Hepatic stellate cell (primary cell): ENCODE measurements at places on chromosomes 16 and 17.

DNA sequence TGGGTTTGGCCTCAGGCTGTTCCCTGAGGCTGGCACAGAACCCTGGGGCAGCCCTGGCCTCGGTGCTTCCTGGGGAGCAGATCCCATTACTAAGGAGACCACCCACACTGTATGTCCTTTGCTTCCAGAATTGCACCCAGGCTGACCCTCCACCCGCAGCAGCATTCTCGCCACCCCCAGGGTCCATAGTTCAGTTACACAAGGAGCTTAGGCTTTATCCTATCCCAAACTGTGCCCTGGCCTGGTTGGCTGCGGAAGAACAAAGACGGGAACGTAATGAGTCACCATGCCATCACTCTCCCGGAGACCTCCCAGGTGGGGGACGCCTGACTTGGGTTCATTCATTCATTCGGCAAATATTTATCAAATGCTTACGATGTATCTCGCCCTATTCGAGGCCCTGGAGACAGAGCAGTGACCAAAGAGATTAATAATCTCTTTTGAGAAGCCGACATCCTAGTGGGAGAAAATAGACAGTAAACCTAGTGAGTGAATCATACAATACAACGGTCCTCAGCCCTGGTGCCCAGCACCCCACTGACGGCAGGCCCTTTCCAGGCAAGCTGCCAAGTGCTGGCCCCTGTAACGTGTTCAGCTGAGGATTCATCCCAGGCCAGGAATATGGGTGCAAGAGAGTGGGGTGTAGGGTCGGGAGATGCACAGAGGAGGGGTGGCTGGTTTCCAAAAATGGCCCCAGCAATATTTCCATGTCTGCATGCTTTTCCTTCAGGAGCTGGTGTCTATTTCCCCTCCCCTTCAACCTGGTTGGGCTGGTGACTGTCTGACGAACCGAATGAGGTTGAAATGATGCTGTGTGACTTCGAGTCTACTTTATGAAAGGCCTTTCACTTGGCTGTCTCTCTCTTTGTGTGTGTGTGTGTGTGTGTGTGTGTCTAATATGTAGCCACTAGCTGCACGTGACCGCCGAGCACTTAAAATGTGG lies 134.2 kb downstream of the MGAT5B start:
- DNase-seq, result no peak

GRCh38 chr17:35051579-35052240 lies 11.8 kb downstream of the RFFL start:
- DNase-seq, result no peak

DNA sequence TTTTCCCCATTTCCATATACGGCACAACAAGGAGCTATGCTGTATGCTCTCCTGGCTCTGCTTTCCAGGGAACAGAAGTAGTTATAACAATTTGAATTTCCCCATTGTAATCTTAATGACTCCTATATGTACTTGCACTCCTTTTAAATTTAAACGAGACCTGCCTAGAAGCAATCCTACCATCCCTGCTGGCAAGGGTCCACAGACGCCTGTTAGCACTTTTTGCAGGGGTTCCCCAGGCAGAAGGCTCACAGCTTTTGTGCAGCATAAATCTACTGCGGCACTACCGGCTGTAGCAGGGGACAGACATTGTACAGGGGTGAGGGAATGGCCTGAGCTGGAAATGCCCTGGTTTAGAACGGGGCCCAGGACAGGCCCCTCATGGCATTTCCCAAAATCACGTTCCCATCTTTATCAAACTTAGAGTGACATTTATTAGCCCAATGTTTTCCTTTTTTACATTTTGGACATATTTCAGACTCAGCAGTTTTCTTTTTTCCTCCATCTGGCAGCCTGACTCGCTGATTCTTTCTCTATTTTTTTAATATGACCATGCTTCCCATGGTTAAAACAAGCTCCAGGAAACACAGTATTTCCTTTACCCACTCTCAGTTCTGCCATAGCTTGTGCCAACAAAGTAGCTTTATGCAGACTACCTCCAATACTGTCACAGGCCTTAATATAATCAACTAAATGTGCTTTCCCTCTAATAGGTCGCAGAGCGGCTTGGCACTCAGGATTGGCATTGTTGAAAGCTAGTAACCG lies 35.4 kb upstream of the USP22 start:
- no peak for DNase-seq

DNA sequence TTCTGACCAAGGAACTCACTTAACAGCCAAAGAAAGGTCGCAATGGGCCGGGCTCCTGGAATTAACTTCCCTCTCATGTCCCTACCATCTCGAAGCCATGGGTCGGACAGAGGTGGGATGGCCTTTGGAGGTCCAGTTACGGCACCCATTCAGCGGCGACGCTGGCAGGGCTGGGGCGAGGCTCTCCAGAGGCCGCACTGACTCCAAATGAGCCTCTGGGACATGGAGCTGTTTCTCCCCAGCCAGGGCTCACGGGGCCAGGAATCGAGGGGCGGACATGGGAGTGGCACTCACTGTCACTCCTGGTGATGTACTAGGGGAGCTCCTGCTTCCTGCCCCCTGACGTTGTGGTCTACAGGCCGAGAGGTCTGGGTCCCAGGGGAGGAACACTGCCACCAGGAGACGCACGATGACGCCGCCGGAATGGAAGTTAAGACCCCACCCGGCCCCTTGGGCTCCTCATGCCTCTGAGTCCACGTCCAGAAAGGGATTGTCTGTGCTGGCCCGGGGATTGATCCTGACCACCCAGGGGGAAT lies 60.7 kb upstream of the METRNL start:
- DNase-seq, result no peak

DNA sequence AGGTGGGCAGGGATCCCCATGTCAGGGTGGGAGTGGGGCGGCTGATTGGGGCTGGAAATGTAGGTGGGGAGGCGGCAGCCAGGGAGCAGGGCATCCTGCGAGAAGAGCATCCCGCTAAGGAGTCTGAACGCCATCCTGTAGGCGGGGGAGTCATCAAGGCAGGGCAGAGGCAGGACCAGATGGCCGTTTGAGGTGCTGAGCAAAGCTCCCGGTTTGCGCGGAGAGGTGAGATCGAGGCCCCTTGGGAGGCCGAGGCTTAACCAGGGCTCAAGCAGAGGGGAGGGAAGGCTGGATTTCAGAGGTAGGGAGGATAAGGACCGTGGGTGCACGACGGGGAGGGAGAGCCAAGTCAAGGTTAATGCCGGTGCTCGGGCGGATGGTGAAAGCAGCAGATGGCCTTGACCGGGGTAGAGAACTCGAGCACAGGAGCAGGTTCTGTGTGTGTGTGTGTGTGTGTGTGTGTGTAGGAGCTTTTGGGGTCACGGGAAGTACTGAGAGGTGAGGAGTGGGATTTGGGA lies 472 bp upstream of the NME2 start:
- no peak for DNase-seq

GRCh38 chr16:81831722-81832126 lies 52.6 kb downstream of the PLCG2 start:
- DNase-seq, result no peak

- no peak for DNase-seq
These were observed 18.5 kb downstream of the NPRL3 start for GRCh38 chr16:119835-120491.

DNA sequence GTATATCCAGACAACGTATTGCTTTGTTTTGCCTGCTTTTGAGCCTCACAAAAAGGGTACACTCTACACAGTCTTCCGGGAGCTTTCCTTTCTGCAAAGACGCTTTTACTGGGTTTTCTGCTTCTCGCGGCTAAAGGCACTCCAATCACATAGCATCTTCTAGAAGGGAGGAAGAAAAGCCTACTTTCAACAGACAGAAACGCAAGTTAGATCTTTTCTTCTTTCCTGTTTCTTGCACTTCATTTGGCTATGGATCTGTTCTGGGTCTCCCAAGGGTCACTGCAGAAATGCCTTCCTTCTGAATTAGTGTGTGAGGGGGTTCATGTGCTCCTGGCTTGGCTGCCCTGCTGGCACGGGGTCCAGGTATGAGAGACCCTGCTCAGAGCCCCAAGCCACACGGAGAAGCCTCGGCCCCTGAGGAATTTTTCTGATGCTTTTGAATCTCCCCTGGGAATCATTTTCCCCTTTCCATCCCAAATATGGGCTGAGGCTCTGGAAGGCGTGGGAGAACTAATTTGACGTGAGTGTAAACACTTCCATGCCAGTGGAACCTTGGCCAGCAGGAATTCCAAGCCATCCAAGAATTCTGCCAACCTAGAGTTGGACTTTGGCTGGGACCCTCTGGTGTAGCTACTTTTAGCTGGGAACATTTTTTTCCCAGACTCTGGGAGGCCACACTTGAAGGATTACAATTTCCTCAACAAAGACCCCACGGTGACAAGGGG lies 49.6 kb upstream of the NKD1 start:
- DNase-seq, result no peak

GRCh38 chr17:30534938-30535921 lies 58.0 kb downstream of the GOSR1 start:
- no peak for DNase-seq

DNA sequence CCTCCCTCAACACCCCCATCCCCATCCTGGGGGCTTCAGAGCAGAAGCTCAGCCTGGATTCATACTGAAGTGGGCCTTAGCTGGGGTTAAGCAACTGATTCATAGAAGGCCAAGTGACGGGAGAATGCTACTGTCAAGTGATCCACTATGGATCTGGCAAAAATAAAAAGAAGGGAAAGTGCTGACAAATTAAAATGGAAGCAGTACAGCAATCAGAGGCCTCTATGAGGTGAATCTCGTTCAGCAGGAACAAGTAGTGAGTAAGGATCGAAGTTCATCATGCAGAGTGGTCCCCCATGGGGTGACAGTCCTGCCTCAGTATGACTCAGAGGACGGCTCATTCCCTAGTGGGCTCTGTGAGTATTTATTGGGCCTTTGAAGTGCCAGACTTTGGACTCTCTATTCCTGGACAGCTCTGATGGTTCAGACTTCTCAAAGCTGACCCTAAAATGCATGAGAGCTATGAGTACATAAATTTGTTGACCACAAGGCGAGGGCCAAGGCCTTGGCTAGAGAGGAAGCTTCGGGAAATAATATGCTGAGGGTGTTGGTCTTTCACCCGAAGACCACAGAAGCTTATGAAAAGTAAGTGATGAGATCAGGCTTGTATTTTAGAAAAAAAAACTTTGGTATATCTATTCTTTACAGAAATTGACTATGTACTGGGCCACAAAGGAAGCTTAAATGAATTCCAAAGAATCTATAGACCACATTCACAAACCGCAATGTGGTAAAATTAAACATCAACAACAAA lies 5.3 kb upstream of the NSMCE1 start:
- peak; percentile 21 for DNase-seq

GRCh38 chr17:65730711-65731169 lies 169.3 kb upstream of the AXIN2 start:
- DNase-seq, result no peak

DNA sequence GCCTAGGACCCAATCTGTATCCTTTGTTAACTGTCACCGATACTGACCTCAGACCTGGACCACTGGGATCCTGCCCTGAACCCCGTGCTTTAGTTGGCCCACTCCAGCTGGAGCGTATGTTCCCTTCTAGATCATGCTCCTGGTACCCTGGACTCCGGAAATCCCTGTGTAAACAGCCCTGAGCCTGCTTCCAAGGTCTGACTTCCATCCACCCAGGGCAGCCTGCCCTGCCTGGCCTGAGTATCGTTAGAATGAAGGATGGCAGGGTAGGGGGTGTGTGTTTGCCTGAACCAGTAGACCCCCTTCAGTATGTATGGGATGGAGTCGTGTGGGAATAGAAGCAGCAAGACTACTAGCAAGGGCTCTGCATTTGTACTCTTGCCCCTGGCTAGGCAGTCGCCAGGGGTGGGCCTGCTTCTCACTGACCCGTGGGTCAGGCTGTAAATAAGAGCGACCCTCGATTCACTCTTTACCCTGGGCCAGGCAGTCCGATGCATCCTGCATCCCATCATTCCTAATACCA lies 691 bp upstream of the TMEM98 start:
- DNase-seq, result no peak

DNA sequence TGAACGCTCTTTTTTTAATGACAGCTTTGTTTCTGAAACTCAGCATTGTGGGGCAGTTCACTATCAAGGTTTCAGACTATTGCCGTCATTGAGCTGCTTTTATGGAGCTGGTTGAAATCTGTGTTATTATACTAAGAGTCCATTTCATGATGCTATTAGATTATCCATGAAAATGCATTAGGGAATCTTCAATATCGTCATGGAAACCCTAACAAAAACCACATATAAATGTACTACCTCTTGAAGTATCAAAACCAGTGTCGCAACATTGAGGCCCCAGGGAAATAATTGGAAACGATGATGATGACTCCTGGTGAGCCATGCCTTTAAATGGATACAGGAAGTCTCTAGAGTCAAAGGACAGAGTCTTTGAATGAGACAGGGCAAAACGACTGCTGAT lies 231.6 kb upstream of the CPHXL start:
- DNase-seq, result no peak

GRCh38 chr17:13638855-13639458 lies 37.2 kb upstream of the HS3ST3A1 start:
- DNase-seq, result no peak

DNA sequence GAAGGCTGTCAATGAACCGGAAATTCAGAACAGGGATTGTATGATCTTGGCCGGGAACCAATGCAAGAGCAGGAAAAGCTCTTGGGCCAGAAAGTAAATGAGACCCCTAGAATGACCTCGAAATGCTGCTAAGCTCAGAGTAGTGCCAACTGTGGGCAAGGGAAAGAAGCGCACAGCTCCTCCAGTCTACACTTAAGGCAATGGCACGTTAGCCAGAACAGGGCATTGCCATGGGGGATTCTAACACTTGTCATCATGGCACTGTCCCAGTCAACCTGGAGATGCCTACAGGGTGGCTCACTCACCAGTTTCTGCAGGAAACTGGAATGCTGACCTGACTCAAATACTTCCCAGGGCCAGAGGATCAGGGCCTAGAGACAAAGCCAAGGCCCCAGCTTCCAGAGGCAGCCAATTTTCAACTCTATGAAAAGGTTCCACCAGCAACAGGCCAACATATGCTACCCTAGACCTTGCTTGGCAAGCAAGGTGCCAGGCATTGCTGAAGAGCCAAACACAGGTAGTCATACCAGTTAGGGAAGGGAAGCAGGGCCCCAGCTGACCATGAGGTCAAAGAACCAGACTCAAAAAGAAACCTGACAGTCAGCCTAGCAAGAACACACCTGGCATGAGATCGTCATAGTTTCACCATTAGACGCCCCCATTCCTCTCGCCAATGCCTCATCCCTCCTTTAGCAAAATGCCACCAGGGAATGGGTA lies 34.9 kb downstream of the ARHGAP17 start:
- DNase-seq, result no peak

- DNase-seq, result no peak
These were observed 2.7 kb upstream of the SNX20 start for GRCh38 chr16:50683689-50684374.

- no peak for DNase-seq
These were observed 34.6 kb downstream of the ERN1 start for GRCh38 chr17:64095144-64095882.

GRCh38 chr17:49646391-49647255 lies 31.3 kb downstream of the SPOP start:
- DNase-seq, result peak; percentile 21

DNA sequence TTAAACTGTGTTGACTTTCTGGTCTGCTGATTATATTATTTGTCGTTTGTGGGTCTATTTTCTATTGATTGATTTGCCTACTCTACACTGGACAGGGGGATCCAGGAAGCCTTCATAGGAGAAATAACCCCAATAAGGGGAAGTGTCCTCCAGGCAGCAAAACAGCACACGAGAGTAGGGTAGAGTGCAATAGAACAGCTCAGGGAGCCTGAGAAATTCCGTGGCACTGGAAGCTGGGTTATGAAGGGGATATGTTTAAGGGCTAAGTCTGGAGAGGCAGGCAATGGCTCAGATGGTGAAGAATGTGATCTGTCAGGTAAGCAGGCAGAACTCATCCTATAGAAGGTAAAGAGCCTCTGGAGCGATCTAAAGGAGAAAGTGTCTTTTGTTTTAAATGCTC lies 20.9 kb downstream of the GP2 start:
- DNase-seq, result no peak
